ENCODE measurements at places on chromosomes 1 and 21. TPM values are rescaled to one million over a fixed set of nuclear protein-coding genes. Genes with fewer than 3 reads are reported as not detected.

Gene RAB4A
- 12.5 TPM for total RNA-seq

Gene SPATA46
- total RNA-seq: not detected

Gene RNU1-3
- 15,479 TPM for total RNA-seq

Gene COL8A2
- 1.3 TPM for total RNA-seq

Gene HHIPL2
- not detected for total RNA-seq

Gene IVL
- not detected for total RNA-seq

Gene MCOLN2
- total RNA-seq: not detected

Gene VAV3
- total RNA-seq: 21.4 TPM

- no peak for DNase-seq
These were observed 16.7 kb upstream of the ACBD3 start for GRCh38 chr1:226203240-226203639.

GRCh38 chr1:80891871-80892270 is 908.9 kb upstream of the ADGRL2 start:
- DNase-seq: no peak

DNA sequence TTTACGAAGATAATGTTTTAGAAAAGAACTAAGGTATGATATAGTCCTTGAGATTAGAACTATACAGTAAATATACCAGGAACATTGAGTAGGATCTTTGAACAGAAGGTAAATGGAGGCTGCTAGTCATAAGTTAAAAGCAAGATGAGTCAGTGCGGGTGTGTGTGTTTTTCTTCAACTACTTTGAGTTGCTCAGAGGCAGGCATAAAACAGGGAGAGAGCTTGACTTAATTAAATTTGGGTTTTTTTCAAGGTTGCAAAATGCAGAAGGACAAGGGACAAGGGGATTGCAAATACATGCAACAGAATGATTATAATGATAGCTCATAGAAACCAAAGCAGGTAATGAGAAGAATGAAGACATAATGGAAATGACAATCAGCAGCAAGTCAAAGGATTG is 815.1 kb downstream of the NCAM2 start:
- no peak for DNase-seq

DNA sequence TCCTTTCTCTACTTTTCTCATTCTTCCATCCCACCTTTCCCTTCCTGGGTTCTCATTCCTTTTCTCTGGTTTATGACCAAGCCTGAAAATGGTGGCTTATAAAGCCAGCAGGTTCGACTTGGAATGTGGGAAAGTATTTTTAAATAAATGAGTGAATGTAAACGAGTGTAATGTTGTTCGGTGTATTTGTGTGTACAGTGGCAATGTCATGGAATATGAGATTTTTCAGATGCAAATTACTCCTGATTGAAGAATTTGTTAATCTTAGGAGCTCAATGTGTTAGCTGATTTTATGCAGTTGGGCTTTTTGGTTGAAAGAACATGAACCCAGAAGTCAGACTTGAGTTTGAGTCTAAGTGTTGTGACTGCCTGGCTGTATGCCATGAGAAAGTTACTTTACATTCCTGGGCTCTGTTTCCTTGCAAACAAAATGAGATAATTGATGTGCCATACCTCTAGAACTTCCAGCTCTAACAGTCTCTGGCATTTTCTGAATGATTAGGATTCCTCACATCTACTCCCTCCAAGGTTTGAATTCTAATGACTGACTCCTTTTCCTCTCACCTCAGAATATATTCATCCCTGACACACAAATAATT is 6.6 kb downstream of the SGIP1 start:
- DNase-seq: no peak

GRCh38 chr1:117093091-117093534 is 28.4 kb downstream of the TRIM45 start:
- no peak for DNase-seq

DNA sequence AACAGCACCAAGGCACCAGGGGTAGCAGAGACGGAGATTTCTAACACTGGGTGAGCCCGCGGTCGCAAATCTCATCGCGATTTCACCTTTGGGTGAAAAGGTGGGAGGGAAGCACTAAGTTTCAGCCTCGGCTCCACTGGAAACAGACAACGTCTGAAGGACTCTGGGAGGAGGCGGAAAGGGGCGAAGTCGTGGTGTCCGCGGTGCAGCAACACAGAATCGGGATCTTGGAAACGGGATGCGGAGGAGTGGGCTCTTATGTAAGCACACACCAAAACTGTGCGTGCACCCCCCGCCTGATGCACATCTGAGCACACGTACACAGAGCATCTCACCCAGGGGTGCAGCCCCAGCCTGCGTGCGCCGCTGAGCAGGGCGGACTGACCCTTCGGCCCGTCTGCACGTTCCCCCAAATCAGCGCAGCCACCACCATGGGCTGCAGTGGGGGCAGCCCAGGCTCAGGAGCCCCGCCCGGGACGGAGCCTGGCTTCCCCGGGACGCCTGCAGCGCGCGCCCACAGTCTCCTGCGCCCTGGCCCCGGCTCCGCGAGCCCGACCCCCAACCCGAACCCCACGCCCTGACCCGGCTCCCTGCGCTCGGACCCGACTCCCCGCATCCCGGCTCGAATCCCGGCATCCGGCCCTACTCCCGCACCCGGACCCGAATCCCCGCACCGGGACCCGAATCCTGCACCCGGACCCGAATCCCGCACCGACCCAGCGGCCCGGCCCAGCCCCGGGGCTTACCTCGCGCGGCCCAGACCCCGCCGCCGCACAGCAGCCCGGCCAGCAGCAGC is 670 bp downstream of the CLSTN1 start:
- DNase-seq: no peak

GRCh38 chr1:40382601-40383000 is 9.1 kb downstream of the SMAP2 start:
- peak; percentile 33 for DNase-seq

DNA sequence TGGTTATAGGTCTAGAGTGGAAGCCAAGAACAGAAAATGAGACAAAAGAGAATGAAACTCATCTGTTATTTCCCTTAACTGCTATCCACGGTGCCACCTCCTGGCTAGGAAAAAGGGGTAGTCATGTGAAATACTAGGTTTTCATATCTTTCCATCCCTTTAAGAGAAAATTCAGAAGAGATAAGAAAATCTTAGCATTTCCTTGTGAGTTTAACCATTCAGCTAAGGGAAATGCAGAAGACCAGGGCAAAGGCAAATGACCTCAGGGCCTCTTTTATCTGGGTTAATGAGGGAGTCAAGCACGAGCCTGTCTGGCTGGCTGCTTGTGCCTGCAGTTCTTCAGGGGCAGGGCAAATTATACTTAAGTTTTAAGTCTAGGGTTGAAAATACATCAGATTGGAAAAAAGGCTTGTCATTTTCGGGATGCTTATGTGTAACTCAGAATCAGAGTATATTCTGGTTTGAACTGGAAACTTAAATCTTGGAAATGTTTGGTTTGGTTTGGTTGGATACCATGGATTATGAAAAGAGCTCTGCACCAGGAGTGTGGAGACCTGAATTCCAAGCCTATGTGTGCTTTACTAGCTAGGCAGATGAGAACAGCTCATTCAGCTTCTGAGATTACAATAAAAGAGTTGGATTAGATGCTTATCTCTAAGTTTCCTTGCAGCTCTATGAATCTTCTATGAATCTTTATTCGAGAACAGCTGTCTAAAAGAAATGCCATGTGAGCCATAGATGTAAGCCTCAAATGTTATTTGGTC is 19.9 kb downstream of the NIBAN1 start:
- peak; percentile 19 for DNase-seq

All from body of pancreas (tissue), 4 donors.